ENCODE measurements at places on chromosomes 12 and 14. TPM values are rescaled to one million over a fixed set of nuclear protein-coding genes. Genes with fewer than 3 reads are reported as not detected.

Gene PXMP2
- total RNA-seq = 16.4 TPM

Gene NFATC4
- total RNA-seq = 97.9 TPM

Gene DNAJC22
- total RNA-seq = 0.43 TPM

Gene TEAD4
- 2.5 TPM for total RNA-seq

Gene BEGAIN
- 0.17 TPM for total RNA-seq

Gene TMEM132D
- not detected for total RNA-seq

Gene AQP6
- total RNA-seq = not detected

Gene GARIN6
- not detected for total RNA-seq

Gene APOF
- total RNA-seq = not detected

Gene SYNJ2BP
- total RNA-seq = 11.8 TPM

Gene TTC7B
- total RNA-seq = 13.1 TPM

Measured in bronchial smooth muscle cell (primary cell).